Activated T-cell treated with anti-CD3 and anti-CD28 coated beads, Interleukin-2, amount 50 U/mL, for 72 hours (primary cell): ENCODE measurements at places on chromosomes 1 and 21. TPM values are rescaled to one million over a fixed set of nuclear protein-coding genes. Genes with fewer than 3 reads are reported as not detected.

RWDD3 gene
- 15.4 TPM for total RNA-seq

- peak; percentile 39 for DNase-seq
Measured at GRCh38 chr1:151898519-151898991, 10.8 kb downstream of the THEM4 start.

VSIG8 gene
- not detected for total RNA-seq

PKP1 gene
- not detected for total RNA-seq

DNA sequence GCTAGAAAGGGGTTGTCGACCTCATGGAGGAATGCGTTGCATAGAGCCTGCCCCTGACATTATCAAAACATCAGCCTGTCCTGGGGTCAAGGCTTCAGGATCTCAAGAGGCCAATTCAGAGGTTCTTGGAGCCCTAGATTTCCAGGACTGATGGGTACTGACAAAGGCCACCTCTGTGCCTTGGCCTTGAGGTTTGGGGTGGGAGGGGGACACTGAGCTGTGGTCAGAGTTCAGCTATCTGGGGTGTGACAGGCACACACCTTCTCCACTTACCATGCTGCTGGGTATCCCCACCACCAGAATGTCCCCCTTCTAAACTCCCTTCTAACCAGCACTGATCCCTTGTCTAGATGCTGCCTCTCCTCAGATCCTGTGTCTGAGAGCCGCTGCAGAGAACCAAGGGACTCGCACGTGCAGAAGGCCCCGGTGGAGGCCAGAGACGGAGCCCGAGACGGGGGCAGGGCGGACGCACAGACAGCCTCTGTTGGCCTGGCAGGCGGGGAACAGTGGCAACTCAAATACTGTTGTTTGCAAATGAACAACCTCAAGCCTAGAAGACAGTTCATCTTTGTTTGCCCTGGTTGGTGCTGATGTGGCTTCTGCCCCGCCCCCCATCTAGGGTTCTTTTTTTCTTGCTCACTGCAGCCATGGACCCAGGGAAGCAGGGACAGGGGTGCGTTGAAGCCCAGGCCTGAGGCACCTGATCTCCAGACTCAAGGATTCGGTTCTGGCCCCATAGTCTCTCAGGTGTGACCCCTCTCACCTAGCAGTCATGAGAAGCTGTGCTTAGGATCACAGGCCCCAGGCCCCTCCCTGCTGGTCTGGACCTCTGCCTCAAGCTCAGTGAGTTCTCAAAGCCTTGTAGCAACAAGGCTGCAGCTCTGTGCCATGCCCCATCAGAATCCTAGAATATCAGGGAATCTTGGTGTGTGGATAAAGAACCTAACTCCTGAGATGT is 28.1 kb upstream of the CSF1 start:
- no peak for DNase-seq

- DNase-seq: no peak
Measured at GRCh38 chr1:50610563-50610962, 187.3 kb upstream of the DMRTA2 start.

- no peak for DNase-seq
Measured at GRCh38 chr1:235129774-235130570, 1.3 kb upstream of the TOMM20 start.

DNA sequence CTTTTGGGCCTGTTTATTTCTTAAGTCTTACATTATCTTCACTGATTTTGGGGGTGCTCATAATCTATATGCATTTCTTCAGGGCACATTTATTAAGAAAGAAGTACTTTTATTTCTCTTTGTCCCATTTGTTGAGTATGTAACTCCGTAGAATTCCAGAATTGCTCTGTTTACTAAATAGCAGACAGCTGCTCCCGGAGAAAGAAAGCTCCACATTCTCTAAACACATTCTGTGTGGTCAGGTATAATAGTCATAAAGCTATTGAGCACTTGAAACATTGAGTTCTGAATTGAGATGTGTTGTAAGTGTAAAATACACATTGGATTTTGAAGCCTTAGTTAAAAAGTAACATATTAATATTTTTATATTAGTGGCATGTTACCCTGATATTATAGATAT is 206.5 kb downstream of the SPATA17 start:
- no peak for DNase-seq

CFAP74 gene
- total RNA-seq: not detected

DNA sequence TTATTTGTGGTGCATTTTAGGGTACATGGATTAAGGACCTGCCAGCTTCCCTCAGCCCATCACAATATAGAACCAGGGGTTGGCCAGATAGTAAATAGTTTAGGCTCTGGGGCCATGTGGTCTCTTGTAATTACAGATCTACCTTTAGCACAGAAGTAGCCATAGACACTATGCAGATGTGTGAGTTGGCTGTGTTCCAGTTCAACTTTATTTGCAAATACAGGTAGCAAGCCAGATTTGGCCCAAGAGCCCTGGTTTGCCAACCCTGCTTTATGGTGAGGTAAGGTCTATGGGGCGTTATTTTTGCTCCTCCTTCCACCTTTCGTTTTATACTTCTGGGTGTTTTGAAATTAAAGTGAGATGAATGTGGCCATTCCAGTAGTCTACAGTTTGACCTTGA is 48.7 kb downstream of the MRPS6 start:
- DNase-seq: no peak

FGR gene
- 2.1 TPM for total RNA-seq

DNA sequence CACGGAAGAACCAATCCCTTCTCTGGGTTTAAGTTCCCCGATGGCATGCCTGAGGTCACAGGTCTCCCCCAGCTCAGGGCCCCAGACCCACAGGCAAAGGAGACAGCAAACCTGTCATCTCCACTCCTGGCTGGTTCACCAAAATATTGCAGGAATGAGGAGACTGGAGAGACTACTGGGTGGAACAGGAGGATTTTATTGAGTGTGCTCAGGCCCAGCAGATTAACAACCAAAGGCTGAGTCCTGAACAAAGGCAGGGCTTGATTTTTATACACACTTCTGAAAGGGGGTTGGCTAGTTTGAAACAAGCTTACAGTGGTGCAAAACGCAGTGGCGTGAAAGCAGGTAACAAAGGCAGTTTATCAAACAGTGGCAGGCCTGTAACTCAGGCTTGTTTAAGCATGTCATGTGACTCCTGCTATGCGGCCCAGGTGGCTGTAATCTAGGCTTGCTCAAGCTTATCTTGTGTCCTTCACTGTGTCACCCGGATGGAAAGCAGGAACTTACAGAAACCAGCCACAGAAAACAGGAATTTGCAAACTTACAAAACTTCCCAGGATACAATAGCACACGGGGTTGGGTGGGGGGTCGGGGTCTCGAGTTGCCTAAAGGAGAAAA is 27.4 kb upstream of the KCNJ15 start:
- no peak for DNase-seq

GRCh38 chr1:8455700-8456307 is 137.9 kb downstream of the SLC45A1 start:
- DNase-seq: no peak

DNA sequence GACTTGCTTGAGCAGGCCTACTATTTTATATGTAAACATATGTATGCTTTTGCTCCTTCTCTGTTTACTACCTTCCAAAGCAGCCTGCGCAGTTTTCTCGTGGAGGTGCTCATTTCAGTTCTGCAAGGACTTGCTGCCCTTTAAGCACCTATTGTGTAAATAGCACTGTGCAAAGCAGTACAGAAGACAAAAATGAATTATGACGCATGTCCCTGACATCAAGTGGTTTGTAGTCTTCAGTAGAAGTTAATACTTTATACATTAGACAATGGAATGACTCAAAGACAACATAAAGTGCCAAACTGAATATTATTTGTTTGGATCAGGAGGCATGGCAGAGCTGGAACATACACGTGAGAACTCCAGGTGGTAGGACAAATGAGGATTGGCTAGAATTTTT is 611.7 kb downstream of the LMO4 start:
- DNase-seq: no peak

GRCh38 chr1:37537378-37537777 is 16.7 kb downstream of the SNIP1 start:
- peak; percentile 20 for DNase-seq

DNA sequence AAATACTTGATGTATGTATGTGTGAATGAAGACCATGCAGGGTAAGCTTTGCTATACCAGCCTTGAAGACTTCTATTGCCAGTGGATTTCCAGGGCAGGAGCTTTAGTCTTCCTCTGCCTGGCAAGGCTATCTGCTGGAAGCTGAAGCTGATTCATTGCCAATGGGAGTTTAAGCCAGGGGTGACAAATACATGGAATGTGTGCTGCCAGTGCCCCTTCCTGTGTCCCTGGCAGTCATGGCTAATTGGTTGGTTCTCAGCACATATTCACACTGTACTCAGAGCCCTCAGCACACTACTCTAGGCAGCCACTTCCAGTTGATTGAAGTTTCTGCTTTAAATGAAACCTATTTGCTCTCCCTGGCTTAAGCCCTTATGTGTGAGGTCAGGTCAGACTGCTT is 1.5 kb downstream of the ZSCAN20 start:
- no peak for DNase-seq

DNA sequence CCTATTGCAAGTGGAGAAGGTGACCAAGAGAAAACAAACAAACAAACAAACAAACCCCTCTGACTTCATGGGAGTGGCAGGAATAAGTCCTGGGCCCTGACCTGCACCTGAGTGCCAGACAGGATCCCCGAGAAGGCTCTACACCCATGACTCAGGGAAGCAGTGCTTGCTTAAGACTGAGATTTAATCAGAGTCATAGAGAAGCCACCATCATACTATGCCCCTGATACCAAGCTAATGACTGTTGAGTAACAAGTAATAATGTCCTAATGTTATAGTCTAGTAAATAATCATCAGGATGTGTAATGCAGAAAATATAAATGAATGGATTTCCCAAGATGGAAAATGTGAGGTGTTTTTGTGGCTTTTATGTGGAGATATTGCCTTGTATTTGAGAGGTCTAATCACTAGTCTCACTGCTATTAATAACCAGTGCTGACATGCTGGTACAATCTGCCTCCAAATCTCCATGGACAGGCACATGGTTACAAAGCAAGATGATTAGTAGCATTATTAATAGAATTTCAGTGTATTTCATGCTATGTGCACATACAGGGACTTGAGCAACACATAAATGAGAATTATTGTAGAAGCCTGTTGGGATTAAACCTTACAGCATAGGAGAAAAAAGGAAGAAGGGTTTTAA is 1290.9 kb downstream of the MRPL39 start:
- DNase-seq: no peak

DNA sequence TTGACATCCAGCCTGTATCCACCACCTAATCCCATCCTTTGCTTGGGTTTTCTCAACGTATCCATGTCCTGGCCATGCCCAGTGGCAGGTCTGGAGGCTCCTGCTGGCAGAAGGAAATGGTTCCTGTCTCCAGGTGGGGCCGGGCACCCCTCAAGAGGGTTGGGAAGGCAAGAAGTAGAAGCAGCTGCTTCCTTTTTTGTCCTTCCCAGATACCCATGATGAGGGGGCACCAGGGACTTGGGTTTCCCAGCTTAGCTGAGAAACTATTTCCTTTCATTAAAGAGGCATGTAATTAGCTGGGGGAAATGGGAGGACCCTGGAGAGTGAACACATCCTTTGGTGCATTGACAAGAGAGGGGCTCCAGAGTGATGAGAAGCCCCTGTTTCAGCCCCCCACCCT is 21.1 kb upstream of the SLC45A3 start:
- no peak for DNase-seq

GRCh38 chr1:202243006-202243405 is 49.4 kb downstream of the LGR6 start:
- no peak for DNase-seq

- DNase-seq: no peak
Measured at GRCh38 chr1:30809514-30810263, 52.1 kb upstream of the LAPTM5 start.

GRCh38 chr21:33024201-33025103 is 1.3 kb upstream of the OLIG2 start:
- DNase-seq: no peak

CNIH3 gene
- 1.4 TPM for total RNA-seq

OLIG2 gene
- not detected for total RNA-seq

MAP3K7CL gene
- 9.6 TPM for total RNA-seq

GRCh38 chr1:100542285-100542684 is 4.3 kb downstream of the GPR88 start:
- no peak for DNase-seq

LCE1C gene
- not detected for total RNA-seq

DNA sequence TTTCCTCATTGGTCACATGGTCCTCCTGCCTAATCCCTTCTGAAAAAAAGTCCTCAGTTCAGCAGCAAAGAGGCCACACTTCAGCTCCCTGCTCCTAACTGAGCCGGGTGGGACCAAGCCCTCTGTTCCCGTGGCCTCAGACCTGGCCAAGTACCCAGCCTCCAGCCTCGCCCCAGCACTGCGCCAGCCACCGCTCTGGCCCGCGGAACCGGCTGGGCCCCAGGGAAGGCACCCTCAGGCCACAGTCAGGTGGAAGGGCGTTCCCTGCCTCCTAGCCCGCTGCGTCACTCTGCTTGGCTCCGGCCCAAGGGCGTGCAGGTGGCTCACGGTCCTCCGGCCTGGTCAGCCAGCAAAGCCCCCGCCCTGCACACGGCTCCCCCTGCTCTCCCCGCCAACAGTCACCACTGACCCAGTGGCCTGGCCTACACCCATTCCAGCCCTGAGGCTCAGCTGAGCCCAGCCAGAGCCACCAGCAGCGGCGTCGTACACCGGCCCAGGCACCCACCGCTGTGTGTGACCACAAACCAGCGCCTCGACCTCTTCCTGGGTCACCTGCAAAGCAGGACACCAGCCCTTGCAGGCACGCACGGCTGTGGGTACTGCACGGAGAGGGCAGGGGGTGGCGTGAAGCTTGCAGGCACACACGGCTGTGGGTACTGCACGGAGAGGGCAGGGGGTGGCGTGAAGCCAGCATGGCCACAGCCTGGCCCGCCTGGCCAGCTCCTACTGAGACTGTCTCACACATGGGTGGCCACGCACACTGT is 19.4 kb downstream of the NADK start:
- no peak for DNase-seq

- DNase-seq: no peak
Measured at GRCh38 chr21:29245863-29246262, 52.9 kb upstream of the BACH1 start.

GRCh38 chr1:177710696-177711620 is 258.9 kb downstream of the SEC16B start:
- no peak for DNase-seq

DNA sequence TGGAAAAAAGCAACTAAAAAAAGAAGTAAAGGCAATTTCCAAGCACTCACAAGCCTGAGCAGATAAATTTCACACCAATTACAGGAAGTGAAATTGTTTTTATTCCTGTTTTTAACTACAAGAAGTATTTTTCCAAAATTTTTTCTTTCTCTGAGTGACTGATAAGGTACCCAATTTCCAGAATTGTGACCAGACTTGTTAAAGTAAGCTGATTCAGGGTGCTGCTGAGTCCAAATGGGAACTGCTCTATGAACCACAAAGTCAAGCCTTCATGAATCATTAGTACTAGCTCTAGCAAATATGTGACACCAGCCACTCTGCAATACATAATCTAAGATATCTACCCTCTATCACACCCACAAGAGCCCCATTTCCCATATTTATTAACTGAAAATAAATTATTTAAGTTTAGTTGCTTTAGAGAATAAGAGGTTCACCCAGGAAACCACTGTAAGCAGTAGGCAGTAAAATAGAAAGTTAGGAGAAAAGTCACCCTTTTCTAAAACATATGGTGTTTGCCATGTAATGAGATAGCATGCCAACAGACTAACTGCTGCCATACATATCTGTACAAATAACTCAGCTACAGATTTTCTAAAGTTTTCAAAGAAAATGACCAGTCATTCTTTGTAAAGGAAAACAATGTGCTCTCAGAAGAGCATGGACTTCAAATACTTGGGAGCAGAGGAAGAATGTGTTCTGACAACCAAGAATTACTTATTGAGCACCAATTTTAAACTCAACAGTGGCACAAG is 43.1 kb upstream of the TNFSF18 start:
- DNase-seq: no peak

- DNase-seq: no peak
Measured at GRCh38 chr1:101603726-101604125, 366.9 kb downstream of the S1PR1 start.
